ENCODE measurements at places on chromosomes 7 and 10.

DNA sequence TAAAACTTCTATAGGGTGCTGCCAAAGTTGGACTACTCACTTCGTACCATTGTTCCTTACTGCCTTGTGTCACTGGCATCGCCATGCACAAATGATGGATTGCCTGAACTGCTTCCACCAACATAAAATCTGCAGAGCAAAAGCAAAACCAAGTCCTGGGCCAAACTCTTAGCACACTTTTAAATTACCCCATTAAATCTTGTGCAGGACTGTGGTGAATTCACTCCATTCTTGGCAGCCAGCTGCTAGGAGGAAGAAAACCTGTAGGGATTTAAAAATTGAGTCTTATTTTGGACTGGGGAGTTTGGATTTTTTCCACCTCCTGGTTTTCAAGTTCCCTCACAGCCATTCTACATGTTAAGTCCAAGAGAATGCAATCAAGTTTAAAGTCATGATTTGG, 646.9 kb downstream of the SORCS3 start:
- no peak for DNase-seq

DNA sequence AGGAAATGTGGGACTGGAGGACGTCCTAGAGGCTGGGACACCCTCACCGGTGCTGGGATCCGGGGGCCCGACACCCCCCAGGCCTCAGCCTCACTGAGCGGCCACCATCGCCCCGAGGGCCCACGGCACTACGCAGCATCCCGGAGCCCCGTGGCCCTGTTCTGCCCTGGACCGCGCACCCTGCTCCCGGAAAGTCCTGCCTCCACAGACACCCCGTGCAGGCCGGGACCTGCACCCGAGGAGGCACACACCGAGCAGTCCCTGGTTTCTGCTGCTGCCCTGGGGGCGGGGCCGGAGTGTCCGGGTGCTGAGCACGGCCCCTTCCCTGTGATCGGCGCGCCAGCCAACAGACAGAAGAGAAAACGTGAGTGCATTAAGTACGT, 18.1 kb upstream of the KNDC1 start:
- DNase-seq = no peak

GRCh38 chr10:30701451-30702173, 72.1 kb upstream of the LYZL2 start:
- no peak for DNase-seq

DNA sequence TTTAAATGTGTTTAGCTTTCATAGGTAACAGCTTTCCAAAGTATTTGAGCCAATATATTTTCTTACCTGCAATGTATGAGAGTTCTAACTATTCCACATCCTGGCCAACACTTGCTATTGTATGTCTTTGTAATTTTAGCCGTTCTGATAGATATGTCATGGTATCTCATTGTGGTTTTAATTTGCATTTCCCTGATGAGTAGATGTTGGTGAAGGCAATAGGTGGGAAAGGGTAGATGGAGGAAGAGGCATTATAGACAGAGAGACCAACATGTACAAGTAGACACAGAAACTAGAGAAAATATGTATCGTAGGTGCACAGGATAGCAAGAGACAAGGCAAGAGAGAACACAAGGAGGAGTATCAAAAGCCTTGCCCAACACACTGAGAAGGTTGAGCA, 54.8 kb upstream of the CCDC71L start:
- DNase-seq = no peak

- no peak for DNase-seq
Measured at GRCh38 chr7:76002822-76003221, 8.4 kb upstream of the TMEM120A start.

DNA sequence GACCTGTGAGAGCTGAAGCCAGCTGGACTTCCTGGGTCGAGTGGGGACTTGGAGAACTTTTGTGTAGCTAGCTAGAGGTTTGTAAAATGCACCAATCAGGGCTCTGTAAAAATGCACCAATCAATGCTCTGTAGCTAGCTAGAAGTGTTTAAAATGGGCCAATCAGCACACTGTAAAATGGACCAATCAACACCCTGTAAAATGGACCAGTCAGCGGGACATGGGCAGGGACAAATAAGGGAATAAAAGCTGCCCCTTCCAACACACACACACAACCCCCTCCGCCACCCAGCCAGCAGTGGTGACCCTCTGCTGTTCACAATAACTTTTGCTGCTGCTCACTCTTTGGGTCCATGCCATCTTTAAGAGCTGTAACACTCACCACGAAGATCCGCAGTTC, 7.1 kb downstream of the ZNF511 start:
- DNase-seq = no peak

DNA sequence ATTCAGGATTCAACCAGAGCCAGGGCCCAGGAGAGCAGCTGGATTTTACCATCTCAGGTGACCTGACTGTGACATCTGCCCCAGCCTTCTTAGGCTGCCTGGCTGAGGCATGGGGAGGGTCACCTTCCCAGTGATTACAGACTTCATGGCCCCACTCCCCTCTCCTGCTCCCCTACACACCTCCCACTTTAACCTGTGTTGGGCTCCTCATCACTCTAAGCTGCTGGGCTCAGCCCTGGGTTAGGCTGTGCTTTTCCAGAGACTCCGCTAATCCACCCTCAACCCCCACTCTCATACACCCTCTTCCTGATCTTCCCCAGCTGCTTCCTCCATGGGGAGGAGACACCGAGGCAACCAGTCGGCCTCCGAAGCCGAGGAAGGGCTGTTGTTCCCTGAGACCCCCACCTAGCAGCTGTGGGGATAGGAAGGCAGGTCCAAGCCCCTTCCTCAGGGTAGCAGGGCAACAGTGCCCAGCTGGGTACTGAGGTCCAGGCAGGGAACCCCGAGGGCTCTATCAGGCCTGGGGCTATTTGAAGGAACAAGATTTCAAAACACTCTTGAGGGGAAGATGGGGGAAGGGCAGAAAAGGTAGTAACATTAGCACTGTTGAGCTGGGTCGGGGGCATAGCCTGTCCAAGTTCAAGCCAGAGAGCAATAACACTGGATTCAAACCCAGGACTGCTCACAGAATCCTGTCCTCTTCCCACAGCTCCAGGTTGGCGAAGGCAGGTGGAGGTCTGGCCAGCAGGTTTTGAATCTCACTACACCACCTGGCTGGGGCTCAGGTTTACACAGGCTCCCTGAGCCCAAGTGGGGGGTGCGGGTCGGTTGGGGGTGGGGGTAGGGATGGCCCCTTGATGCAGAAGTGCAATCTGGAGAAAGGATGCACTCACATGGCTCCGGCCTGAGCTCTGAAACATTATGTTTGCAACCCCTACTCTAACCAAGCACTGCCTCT, 1.8 kb downstream of the IMPDH1 start:
- no peak for DNase-seq

DNA sequence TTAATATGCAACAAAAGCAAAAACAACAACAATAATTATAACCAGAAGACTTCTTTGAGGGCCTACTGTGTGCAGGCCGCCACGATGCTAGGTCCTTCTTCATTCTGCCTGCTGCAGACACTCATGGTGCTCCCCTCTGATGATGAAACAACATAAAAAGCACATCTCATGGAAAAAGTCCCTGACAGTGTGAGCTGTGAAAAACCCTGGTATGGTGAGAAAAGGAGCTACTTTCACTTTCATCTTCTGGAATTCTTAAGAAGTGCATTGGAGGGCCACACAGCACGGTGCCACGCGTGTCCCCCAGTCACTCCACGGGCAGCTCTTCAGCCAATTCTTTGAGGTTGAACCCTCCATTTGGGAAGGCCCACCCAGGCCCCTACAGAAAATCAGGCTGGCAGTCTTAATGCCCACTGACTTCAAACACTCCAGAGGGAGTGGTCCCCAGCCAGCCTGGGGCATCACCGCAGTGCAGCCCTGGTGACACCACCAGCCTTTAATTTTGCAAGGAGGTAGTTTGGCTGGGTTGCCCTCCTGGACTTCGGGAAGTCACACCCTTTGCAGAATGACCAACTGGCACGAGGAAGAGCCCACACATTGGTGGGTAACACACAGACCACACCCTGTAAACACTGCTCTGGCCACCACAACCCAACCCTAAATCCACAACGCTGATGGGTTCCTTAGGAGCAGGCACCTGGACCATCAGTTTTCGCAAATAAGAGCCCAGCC, 7.7 kb downstream of the KCNMA1 start:
- no peak for DNase-seq

- DNase-seq = no peak
Measured at GRCh38 chr7:100875356-100875751, 451 bp downstream of the SRRT start.

DNA sequence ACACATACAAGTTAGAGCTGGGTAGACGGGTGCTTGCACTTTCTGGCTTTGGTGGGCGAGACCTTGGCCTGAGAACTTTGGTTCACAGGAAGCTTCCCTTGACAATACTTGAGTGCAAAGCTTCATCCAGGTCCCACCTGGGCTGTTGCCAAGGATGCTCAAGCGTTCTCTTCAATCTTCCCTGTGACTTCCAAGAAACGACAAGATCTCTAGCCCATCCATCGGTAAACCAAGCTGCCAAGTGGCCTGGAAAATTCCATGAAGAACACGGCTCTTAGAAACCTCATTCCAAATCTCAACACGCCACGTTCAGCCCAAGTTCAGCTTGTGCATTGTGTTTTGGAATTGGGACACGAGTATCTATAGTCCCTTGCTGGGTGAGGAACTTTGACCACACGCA, 84.7 kb downstream of the CHST15 start:
- no peak for DNase-seq

DNA sequence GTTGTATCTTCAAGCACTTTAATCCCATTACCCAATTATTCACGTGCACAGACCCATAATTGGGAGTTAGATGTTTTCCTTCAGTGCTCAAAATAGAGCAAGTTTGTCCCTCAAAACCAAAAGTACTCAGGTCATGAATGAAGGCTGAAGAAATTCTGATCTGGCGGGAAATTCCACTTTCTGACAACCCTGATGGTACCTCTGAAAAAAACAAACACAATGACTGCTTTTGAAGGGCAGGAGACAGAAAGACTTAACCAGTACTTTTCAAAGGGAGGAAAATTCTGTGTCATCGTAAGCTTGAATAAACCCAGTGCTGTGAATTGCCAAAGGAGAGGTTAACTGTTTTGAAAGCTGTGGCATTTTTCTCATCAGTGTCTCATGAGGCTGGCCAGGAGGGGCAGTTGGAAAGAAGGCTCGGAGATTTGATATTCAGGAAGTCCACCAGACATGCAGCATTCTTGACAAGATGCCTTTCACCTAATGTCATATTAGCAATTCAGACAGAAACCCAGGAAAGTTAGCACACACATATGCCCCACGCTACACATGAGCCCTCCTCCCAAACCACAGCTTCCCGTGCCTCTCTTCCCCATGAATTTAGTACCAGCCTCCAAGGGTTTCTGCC, 347.0 kb downstream of the KCNMA1 start:
- DNase-seq = no peak

GRCh38 chr7:101126651-101127459, at the start of gene SERPINE1:
TSS of gene SERPINE1 (plus strand) at chr7:101127104. CDS start at chr7:101128394, 1,290 bp downstream.
- no peak for DNase-seq

DNA sequence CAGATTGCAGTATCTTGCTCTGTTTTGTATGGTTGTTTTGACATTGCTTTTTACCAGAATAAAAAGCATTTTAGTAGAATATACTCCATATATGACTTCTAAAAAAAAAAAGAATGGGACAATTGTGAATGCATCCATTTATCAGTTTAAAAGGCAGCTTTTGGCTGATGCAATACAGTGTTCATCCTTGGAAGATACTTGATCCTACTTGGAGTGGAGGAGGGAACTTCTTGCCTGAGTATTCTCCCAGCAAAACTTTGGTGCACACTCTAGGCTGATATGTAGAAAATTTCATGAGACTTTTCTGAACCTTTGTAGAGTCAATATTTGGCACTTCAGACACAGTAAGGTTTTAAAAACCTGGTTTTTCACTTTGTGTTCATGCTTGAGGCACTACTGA, 40.2 kb downstream of the WDR11 start:
- no peak for DNase-seq

GRCh38 chr7:41922373-41922772, 219.5 kb upstream of the INHBA start:
- DNase-seq = no peak

- no peak for DNase-seq
Measured at GRCh38 chr7:40221836-40222235, 87.0 kb downstream of the SUGCT start.

DNA sequence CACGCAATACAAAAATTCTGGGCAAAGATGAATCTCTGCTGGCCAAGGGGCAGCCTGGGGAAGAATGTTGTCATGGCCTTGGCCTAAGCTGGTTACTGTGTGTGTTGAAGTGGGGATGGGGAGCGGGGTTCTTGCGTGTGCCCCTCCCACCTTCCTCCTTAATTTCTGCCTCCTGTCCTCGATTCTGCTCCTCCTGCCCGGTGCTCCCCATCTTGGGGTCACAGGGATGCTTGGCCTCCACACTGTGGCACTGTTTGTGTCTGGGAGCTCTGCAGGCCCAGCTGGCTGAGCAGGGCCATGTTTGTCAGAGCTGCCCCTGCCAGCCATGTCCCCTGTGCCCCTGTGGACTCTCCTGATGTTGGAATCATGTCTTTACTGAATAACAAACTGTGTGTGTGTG, 37.1 kb downstream of the RPS24 start:
- DNase-seq = no peak

DNA sequence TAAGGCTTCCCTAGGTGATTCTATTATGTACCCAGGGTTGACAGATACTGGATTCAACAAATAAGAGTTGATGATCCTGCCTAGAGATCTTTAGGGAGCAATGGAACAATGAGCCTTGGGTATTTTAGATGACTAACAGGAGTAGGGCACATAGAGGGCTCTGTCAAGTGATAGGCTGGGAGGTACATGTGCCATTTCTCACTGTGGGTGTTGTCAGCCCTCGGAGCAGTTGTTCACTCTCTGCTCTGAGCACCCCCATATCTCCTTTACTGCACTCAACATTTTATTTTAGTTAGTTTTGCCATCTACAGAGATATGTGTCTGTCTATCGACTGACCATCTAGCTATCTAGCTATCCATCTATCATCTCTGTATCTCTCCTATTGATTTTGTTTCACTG, 950.6 kb downstream of the TYW1 start:
- DNase-seq = no peak

GRCh38 chr7:39829028-39829427, 121.0 kb upstream of the CDK13 start:
- DNase-seq = no peak

DNA sequence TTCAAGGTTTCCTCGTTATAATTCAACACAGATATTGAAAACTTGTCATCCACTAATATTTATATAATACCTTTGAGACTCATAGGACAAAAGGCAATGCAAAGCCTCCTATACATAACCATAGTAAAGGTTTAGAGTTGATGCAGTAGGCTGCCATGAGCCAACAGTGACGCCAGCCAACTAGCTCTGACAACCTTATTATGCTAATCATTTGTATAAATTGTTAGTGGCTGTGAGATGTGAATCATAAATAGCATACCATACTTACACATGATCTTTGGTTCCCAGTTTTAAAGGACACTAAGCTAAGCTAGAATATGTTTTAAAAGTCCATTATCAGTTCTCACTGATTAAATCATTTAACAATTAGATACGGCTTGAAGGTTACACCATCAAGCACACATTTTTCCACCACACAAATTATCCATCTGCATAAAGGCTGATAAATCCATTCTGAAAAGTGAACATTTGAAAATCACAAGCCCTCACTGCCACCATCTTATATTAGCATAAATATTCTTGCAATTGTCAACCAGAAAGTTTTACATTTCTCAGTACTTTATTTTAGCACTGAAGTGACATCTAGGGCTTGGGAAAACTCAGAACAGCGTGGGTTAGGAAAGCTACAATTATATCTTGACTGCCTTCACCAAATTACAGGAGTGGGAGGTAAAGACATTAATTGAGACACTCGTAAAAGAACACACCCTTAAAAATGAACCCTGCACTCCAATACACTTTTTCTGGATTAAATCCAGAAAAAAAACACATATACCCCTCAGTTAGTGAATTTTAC, 30.7 kb downstream of the COA1 start:
- DNase-seq = no peak

GRCh38 chr10:79910344-79910743, 38.6 kb downstream of the SFTPD start:
- no peak for DNase-seq
